Mesothelial cell of epicardium (in vitro differentiated cells): ENCODE measurements at places on chromosomes 6 and 20.

DNA sequence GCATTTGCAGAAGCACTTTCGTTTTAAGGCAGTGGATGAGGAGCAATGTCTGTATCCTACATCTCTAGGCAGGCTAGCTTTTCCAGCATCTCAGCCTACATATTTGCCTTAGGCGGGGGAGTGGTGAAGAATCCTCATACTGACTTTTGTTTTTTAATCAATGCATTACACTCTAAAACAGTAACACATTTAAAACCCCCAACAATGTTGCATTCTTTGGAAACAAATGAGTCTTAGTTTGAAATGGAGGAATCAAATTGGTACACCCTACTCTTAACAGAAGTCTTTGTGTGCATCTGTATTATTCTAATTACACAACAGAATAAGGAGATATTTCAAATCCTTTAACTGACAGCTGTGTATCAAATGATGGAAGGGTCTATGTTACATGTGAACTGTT lies 9.0 kb downstream of the NKAIN2 start:
- no peaks in the 10 kb centered on the region for H3K36me3 ChIP-seq
- H3K27me3 ChIP-seq: peaks cover 68% of the 10 kb centered on the region
- H3K4me3 ChIP-seq: no peak overlapping the region

DNA sequence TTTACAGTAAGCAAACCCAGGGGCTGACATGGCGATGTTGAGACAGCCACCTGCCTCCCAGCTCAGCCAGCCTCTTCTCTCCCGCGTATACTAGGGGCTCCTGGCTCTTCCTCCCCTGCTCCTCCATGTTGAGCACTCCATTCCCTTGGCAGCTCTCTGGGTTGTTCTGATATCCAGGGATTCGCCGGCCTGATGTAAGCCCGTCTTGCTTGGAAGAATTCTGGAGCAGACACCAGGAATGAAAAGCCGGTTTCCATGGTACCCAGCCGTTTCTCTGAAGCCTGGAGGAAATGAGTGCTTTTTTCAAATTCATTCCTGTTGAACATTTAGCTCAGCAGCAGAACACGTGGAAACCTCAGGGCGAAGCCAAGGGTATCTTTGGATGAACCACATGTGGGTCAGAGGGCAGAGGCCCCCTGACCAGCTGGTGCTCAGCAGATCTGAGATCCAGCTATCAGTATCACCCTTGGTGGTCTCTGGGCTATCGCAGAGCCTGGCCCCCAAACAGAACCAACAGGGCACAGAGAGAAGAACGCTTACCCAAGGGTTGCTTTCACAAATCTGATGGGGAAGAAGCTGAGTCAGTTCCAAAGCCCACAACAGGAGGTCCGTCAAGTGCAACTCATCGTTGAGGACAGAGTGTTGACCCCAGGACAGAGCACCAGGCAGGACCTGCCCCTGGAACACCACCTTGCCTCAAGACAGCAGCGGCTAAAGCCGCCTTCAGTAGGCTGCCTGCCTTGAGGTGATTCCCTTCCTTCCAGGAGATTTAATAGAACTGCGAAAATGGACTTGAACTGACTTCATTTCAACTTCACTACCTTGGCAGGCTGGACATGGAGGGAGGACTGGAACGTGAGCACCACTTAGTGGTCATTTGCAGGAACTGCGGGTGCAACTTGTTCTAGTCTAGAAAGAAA lies 96.1 kb upstream of the RIN2 start:
- no peaks in the 10 kb centered on the region for H3K36me3 ChIP-seq
- peaks cover 16% of the 10 kb centered on the region for H3K4me1 ChIP-seq
- H3K4me3 ChIP-seq: no peak overlapping the region
- peaks cover 30% of the 10 kb centered on the region for H3K27me3 ChIP-seq
- DNase-seq: no peak

GRCh38 chr20:1885940-1886693 lies 9.1 kb upstream of the SIRPA start:
- H3K36me3 ChIP-seq: no peaks in the 10 kb centered on the region
- no peak overlapping the region for H3K4me3 ChIP-seq

DNA sequence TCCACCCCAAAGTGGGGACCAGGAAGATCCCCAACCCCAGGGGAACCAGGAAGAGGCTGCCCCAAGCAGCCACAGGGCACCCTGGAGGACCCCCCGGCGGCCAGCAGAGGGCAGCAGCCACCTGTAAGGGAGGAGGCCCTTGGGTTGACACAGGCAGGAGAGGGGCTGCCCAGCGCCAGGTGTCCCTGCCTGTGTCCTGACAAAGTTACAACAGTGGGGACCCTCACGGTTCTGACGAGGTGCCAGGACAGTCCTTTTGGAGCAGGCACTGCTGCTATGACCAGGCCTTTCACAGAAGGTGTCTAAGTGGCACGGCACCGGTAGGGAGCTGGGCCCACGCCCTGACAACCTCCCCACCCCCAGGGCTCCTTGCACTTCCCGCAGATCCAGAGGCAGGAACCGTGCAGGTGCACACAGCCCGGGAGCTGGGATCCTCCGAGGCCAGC lies 176.7 kb downstream of the BMP7 start:
- peak; percentile 92 for DNase-seq
- no peak overlapping the region for H3K27ac ChIP-seq
- no peaks in the 10 kb centered on the region for H3K36me3 ChIP-seq
- H3K27me3 ChIP-seq: peaks cover 14% of the 10 kb centered on the region

- H3K4me3 ChIP-seq: no peak overlapping the region
- no peak overlapping the region for H3K27ac ChIP-seq
- H3K4me1 ChIP-seq: peaks cover 22% of the 10 kb centered on the region
- H3K27me3 ChIP-seq: no peaks in the 10 kb centered on the region
- no peaks in the 10 kb centered on the region for H3K36me3 ChIP-seq
These were observed 81.8 kb downstream of the SGK1 start for GRCh38 chr6:134235937-134236751.

DNA sequence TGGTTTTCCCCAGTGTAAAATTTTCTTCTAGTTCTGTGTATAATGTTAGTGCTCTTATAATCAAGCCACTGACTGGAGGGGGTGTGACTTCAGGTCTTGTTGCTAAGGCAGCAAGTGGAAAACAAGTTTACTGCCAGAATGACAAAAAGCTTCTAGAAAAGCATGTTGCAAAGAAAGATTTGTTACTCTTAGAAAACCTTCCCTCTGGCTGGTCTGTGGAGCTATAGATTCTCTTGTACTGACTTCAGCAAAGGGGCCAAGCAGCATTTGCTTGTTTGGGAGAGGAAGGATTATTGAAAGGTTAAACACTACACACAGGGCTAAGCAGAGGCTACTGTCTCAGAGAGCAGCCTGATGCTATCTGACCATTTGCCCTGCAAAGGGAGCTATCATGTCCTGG lies 288.8 kb downstream of the BTBD9 start:
- H3K36me3 ChIP-seq: no peaks in the 10 kb centered on the region
- peak overlapping the region; percentile 66 for H3K27ac ChIP-seq
- no peaks in the 10 kb centered on the region for H3K27me3 ChIP-seq
- H3K4me1 ChIP-seq: peaks cover 15% of the 10 kb centered on the region
- no peak overlapping the region for H3K4me3 ChIP-seq
- no peak for DNase-seq

DNA sequence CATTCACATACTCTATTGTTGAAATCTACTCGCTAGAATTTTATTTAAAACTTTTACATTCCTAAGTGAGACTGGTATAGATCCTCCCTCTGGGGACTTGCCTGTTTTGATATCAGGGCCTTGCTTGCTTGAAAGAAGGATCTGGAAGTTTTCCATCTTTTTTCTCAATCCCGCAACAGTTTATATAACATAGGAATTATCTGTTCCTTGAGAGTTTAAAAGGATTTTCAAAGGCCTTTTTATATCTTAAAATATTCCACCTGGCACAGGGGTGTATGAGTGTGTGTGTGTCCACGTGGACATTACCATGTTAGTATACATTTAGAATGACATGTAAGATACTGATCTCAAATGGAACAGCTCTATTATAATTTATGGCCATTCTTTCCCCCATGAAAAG lies 96.3 kb downstream of the TRERF1 start:
- peaks cover 21% of the 10 kb centered on the region for H3K4me1 ChIP-seq
- no peaks in the 10 kb centered on the region for H3K27me3 ChIP-seq
- no peak overlapping the region for H3K4me3 ChIP-seq
- peaks cover 4% of the 10 kb centered on the region for H3K36me3 ChIP-seq
- no peak for DNase-seq
